ENCODE measurements at places on chromosomes 3 and 15. TPM values are rescaled to one million over a fixed set of nuclear protein-coding genes. Genes with fewer than 3 reads are reported as not detected.

CXCR6 gene
- total RNA-seq: 2.2 TPM

KBTBD13 gene
- total RNA-seq: not detected

CYP1A2 gene
- 0.96 TPM for total RNA-seq

PHLDB2 gene
- total RNA-seq: 214 TPM

DNA sequence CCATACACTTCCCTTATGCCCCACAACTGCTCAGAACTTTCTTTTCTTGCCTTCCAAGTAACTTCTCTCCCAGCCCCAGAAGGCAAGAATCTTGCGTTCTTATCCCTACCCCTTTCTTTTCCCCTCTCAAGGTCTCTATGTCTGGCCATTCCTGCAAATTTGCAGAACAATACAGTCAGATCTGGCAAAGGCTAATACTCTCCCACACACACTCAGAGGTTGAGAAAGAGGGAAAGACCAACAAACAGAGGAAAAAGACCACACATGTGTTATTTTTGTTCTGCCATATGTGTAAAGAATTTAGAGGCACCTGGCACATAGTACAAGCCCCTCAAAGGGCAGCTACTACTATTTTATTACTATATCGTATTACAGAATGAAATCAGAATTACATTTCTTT is 25.7 kb downstream of the GJD2 start:
- DNase-seq: no peak

DNA sequence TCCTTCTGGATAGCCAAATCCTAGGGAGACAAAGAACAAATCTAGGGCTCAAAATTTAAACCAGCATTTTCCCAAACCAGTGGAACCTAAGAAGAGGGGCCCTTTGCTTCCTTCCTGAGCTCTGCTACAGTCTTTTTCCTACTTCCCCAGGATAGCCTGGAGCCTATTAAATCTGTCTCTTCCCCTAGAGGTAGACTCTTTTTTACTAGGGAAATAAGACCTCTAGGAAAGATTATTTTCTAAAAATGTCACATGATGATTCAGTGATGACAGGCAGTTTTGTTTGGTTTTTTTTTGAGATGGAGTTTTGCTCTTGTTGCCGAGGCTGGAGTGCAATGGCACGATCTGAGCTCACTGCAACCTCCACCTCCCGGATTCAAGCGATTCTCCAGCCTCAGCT is 18.5 kb downstream of the RMDN3 start:
- no peak for DNase-seq

All from umbilical cord (tissue), 2 donors.